ENCODE measurements at places on chromosomes 1 and 21.
A peak's percentile ranks its signal among the peaks of the same experiment; 100 is the strongest.

DNA sequence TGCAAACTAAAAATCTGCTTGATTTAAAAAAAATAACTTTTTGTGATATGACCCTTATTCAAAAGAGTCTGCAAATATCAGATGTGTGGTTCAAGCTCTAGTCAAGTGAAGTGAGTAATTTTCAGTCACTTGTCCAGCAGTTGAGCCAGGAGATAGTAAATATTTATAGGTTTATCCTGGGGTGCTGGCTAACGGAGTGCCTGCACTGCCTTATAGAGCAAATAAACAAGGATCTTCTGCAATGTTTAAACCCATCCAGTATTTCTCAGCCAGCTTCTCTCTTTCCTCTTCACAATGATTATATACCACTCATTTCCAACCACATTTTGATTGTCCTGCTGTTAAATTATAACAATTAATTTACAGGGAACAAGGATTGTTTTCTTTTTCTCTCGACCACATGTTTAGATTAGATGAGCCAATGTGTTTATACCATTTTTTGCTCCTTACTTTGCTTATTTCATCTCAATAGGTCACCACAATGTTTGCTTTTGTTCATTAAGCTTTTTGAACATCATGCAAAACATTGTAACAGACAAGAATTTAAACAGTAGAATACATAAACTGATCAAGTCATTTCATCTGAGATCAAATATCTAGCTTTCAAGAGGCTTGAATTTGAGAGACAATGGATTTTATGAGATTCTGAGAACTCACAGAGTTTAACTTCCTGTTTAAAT, 60.3 kb upstream of the GREM2 start:
- DNase-seq, result no peak

- DNase-seq, result no peak
Observed at GRCh38 chr1:41632781-41633575, 148.5 kb upstream of the EDN2 start.

- DNase-seq, result no peak
Observed at GRCh38 chr1:169090308-169090899, 16.1 kb upstream of the ATP1B1 start.

GRCh38 chr1:248860007-248860406, 1.1 kb upstream of the ZNF692 start:
- no peak for DNase-seq

- no peak for DNase-seq
Observed at GRCh38 chr1:185871627-185872150, 137.5 kb downstream of the HMCN1 start.

DNA sequence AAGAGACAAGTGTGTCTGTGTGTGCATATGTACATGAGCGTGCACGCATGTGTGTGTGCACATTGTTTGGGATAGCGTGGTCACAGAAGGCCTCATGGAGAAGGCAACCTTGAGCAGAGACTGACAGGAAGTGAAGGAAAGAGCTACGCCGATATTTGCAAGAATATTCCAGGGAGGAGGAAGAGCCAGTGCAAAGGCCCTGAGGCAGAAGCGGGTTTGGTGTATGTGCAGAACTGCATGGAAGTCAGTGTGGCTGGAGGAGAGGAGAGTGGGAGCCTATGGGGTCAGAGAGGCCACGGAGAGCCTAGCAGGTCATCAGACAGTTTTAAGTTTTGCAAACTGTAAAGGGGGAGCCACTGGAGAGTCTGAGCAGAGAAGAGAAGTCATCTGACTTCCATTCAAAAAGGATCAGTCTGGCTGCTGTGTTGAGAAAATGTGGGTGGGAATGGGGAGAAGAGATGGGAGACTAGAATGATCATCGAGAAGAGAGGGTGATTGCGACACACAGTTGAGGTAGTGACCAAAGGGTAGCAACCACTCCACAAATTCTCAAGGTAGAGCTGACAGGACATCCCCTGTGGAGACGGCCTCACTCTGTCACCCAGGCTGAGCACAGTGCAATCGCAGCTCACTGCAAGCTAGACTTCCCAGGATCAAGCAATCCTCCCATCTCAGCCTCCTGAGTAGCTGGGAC, 3.9 kb downstream of the CELA2B start:
- DNase-seq, result no peak

DNA sequence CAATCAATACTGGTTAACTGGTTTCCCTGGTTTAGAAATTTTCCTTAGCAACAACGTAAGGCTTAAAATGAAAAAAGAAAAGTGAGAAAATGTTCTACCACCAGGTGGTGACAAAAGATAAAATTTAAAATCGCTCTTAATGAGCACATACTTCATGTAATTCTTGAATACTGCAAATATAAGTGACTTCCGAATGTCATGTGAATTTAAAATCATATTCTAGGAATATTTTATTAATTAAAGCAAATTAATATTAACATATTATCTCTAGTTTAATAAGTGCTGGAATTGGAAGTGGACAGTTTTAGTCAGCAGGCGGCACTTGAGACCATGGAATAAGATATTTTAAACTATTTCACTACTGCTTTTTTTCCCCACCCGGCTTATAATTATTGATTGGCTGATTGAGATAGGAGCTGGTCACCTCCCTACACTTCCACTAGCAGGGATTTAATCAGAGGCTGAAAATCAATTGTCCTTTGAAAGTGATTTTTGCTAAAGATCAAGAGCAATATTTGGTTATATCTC, 5.0 kb upstream of the ADAMTS1 start:
- DNase-seq, result no peak

- DNase-seq, result no peak
Observed at GRCh38 chr1:183810756-183811544, 6.0 kb downstream of the RGL1 start.

GRCh38 chr1:29208442-29208841, 22.3 kb downstream of the MECR start:
- no peak for DNase-seq

DNA sequence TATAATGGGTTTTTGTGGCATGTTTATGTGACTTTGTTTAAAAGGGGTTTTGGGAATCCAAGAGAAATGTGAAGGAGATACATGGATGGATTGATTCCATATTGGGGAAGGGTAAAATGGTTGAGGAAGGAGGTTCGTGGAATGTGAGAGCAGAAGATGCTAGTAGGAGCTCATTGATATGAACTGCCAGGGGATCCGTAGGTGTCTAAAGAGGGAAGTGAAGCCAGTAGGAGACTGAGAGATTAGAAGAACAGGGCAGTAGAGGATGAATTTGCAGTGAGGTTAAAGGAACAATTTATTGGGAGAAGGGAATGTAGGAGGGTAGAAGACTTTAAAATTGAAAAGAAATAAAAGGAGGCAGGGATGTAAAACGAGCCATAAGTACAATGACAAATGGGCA, 252.6 kb downstream of the GPR52 start:
- no peak for DNase-seq

DNA sequence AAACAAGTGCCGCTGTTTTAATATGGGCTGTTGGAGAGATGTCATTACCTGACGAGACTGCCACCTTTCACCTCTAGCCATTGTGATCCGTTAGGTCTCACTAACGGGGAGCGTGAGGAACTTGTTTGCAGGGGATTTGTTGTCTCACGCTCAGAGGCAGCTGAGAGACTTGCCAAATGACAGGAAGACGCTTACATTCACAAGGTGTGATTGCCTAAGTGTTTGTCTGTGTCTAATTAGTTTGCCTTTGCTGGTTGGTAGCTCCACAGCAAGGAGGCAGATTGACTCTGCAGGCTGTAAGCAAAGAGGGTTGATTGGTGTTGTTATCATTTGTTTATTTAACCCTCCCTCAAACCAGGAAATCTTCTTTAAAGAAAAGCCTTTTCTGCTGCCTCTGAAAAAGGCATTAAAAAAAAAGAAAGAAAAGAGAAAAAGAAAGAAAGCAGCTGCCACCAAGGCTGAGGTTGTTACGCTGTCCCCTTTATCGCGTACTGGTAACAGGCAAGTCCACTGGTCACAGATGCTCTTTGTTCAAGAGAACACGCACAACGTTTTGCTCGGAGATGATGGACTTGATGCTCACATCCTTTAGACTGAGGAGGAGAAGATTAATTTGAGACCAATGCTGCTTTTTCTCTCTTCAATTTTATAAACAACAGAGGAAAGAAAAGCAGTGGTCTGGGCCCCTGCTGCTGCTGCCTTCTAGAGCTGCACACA, 203.9 kb downstream of the ZNF326 start:
- no peak for DNase-seq

GRCh38 chr1:109924316-109924715, 13.7 kb downstream of the CSF1 start:
- DNase-seq, result no peak

DNA sequence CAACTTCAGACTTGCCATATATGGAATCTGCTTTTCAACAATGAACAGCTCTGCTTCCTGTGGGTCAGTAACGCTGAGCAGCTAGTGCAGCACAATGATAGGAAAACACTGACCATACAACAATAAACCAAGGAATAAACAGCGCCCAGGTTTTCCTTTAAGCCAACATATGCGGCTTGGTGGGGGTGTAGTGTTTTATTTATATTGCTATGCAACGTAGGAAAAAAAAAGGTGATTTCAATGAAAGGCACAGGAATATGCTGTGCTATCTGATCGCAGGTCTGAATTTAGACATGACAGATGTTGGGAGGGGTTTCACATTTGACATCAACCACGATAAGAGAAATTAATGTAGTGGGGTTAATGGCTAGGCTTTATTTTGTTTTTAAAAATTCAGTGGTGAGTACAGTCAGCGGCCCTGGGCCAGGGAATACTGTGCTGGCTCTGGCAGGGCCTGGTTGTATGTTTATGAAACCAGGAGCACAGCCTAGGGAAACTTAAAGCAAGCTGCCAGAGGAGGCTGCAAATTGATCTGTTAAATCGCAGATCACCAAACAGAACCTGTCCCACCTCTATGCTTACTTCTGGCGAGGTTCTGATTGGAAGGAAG, 4.3 kb downstream of the TSPAN2 start:
- no peak for DNase-seq

GRCh38 chr1:110097507-110098221, 14.6 kb upstream of the UBL4B start:
- peak; percentile 34 for DNase-seq

DNA sequence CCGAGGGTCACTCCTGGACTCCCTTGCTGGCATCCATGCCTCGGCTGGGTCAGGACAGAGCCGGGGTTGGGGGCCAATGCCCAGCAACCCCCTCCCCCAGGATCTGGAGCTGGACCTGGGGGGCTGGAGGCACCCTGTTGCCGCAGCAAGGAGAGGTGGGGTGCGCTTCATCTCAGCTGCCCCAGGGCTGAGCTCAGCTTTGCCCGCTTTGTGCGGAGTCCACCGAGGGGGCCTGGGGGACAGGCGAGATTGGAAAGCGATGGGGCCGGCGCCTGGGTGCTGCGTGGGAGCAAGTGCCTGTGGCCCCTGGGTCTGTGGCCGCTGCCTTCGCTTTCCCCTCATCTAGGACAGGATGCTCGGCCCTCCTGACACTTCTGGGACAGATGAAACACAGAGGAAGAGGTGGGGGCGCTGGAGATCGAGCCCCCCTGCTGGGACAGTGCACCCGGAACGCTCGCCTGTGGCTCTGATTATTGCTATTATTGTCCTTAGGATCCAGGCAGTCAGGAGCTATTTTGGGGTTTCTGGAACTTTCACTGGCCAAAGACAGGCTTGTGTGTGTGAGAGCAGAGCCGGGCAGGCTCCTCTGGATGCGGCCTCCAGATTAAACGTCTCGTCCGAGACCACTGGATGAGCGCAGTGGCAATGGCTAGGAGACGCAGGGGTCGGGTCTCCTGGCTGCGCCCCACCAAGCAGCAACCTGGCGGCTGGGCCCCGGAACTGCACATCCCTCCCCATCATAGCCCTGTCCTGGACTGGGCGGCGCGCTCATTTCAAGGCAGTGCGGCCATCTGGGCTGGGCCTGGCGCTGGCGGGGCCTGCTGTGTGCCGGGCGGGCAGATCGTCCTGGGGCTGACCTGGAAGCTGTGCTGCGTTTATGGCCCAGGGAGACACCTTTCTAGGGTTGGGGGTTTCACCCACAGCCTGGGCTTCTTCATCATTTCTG, 13.8 kb downstream of the PRDM16 start:
- no peak for DNase-seq

- DNase-seq, result no peak
Observed at GRCh38 chr1:227134686-227135314, 183.5 kb downstream of the CDC42BPA start.

DNA sequence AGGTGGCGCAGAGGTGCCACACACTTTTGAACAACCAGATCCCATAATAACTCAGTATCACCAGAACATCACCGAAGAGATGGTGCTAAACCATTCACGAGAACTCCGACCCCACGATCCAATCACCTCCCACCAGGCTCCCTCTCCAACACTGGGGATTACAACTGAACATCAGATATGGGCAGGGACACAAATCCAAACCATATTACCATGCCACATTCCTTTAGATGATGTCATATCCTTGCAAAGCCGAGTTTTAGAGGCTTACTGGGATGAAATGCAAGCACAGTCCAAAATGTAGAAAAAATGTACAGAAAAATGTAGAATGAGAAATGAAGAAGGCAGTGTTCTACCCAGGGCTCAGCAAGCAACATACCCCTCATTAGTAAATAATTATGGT, 64.7 kb downstream of the SGIP1 start:
- DNase-seq, result no peak

- DNase-seq, result no peak
Observed at GRCh38 chr1:228096416-228097332, 6.5 kb downstream of the C1orf35 start.

DNA sequence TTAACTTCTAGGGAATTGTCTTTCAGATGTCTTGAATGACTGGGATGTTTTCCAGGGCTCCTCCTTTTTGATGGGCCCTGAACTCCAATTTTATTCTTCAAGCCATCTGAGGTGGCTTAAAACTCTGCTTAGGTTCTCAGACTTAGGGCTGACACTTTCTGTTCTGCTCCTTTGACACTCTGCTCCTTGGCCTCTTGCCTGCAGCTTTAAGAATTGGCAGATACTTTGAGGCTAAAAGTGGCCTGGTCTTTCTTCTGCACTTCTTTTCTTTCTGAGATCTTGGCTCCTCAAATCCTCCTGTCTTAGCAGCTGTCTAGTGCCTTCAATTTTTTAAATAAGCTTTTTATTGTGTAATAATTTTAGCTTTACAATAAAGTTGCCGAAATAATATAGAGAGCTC, 294.6 kb downstream of the RPS6KC1 start:
- no peak for DNase-seq

DNA sequence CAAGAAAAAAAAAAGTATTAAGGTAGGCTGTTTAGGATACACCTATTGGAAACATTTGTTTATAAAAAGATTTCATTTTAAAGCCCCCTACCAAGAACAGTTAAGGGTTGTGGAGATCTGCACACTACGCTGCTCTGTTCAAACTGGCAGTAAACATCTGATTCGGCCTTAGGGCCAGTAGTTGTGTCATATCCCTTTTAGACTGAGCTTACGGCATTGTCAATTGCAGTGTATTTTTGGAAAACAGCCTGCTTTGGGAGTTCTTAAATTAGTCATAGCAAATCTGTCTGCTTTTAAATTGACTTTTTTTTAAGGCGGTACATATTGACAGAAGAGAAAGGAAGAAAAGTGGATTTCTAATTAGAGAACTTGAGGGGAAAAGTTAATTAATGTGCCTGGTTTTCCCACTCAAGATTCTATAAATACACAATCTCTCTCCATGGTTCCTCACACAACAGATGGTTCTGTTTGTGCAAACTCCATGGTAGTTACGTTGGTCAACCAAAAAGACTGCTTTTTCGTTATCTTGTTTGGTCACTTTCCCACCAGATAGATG, 1.7 kb upstream of the ELK4 start:
- DNase-seq, result no peak

- no peak for DNase-seq
Observed at GRCh38 chr1:71339238-71339637, 258.4 kb upstream of the ZRANB2 start.

- DNase-seq, result no peak
Observed at GRCh38 chr1:157482717-157483116, 69.6 kb downstream of the FCRL5 start.
